IMR-90 (cell line): ENCODE measurements at places on chromosomes 7 and 10. TPM values are rescaled to one million over a fixed set of nuclear protein-coding genes. Genes with fewer than 3 reads are reported as not detected.

Gene PAX4
- polyA plus RNA-seq, result not detected in 2 replicates

- no peak overlapping the region for H3K4me3 ChIP-seq
- DNase-seq, result no peak
- H3K27ac ChIP-seq, result no peak overlapping the region
Observed at GRCh38 chr7:51970961-51971665, 654.5 kb upstream of the COBL start.

Gene SGMS1
- polyA plus RNA-seq, result 9.8 and 12.1 TPM in 2 replicates

Gene GLI3
- polyA plus RNA-seq, result 3.9 TPM in 2 replicates
